Activated T-helper 1 cell treated with anti-CD3 and anti-CD28 coated beads, Interleukin-12 subunit alpha, Interleukin-12 subunit beta, Interleukin-2, Interleukin-4 antibody, amounts not matched to agents 30 ng/mL and 10 ng/mL and 1 ng/mL, durations not matched to agents 14 hours and 24 hours and 36 hours (primary cell): ENCODE measurements at places on chromosomes 4 and X. TPM values are rescaled to one million over a fixed set of nuclear protein-coding genes. Genes with fewer than 3 reads are reported as not detected.

RIPPLY1 gene
- not detected in 2 replicates for total RNA-seq

DNA sequence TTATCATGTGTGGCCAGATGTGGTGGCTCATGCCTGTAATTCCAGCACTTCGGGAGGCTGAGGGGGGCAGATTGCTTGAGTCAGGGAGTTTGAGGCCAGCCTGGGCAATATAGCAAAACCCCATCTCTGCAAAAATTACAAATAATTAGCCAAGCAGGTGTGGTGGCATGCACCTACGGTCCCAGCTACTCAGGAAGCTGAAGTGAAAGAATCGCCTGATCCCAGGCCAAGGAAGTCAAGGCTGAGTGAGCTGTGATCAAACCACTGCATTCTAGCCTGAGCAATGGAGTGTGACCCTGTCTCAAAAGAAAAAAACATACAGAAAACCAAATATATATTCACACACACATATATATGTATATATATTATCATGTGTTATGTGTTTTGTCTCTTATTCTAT, 15.0 kb downstream of the APELA start:
- H3K36me3 ChIP-seq, result no peaks in the 10 kb centered on the region
- H3K27ac ChIP-seq, result no peak overlapping the region
- peaks cover 8% of the 10 kb centered on the region for H3K27me3 ChIP-seq
- DNase-seq, result no peak
- no peaks in the 10 kb centered on the region for H3K4me1 ChIP-seq
- no peak overlapping the region for H3K4me3 ChIP-seq

TRAM1L1 gene
- total RNA-seq, result not detected in 2 replicates

GRCh38 chrX:125505207-125505606, 185.5 kb downstream of the TEX13C start:
- H3K4me3 ChIP-seq, result no peak overlapping the region
- H3K27ac ChIP-seq, result no peak overlapping the region
- H3K36me3 ChIP-seq, result no peaks in the 10 kb centered on the region
- H3K27me3 ChIP-seq, result no peaks in the 10 kb centered on the region
- H3K4me1 ChIP-seq, result no peaks in the 10 kb centered on the region
- no peak for DNase-seq

DNA sequence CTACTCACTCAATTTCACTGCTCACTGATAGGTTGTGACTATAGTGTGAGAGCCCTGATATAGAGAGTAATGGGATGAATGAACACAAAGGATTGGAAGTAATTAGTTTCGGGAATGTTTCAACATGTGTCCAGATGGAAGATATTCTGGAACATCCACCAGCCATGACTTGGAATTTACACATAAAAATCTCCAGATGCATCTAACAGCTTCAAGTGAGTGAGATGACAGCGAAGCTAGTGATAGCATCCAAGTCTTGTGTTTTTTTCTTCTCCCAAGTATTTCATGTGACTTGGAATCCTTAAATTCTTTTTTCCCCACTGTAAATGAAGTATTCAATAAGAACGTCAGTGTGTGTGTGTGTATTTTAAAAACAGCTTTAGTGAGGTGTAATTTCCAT, 82.1 kb downstream of the CLDN34 start:
- no peak overlapping the region for H3K27ac ChIP-seq
- DNase-seq, result no peak
- peaks cover 24% of the 10 kb centered on the region for H3K4me1 ChIP-seq
- H3K36me3 ChIP-seq, result no peaks in the 10 kb centered on the region

DNA sequence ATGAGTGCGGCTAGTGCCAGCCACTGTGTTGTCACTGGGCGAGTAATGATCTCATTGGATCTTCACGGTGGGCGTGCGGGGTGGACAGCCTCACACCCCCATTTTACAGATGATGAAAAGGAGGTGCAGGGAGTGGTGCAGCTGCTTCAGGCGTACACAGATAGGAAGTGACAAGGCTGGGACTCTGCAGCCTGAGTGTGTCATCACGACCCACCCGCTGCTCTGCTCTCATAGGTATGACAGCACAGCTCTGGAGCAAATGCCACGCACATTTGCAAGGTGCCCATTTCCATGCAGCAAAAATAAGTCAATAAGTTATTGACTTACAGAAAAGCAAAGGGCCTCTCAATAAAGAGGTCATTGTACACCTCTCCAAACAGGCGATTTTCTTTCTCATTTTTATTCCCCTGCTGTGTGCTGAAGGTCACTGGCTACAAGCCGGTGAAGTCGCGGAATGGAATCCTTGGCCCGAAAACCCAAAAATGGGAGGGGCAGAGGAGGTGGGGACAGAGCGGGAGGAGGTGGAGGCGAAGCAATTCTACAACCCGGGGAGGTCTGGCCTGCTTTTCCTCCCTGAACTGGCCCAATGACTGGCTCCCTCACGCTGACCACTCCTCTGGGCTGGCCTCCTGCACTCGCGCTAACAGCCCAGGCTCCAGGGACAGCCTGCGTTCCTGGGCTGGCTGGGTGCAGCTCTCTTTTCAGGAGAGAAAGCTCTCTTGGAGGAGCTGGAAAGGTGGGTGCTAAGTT, at the start of gene SOD3:
Gene SOD3 (plus strand): TSS at position 658 of the 750 bp plus-strand sequence. CDS start 3,949 bp downstream, outside the sequence.
- H3K27me3 ChIP-seq, result peaks cover 15% of the 10 kb centered on the region
- H3K4me3 ChIP-seq, result no peak within 1 kb of the TSS
- H3K4me1 ChIP-seq, result no peaks in the 10 kb centered on the region
- H3K27ac ChIP-seq, result no peak within 1 kb of the TSS

GRIA2 gene
- not detected in 2 replicates for total RNA-seq

SPANXD gene
- total RNA-seq, result not detected in 2 replicates

- H3K27me3 ChIP-seq, result no peaks in the 10 kb centered on the region
- no peak overlapping the region for H3K27ac ChIP-seq
- no peak overlapping the region for H3K4me3 ChIP-seq
- H3K36me3 ChIP-seq, result peaks cover 21% of the 10 kb centered on the region
Observed at GRCh38 chr4:118285931-118286330, 66.9 kb downstream of the PRSS12 start.

DNA sequence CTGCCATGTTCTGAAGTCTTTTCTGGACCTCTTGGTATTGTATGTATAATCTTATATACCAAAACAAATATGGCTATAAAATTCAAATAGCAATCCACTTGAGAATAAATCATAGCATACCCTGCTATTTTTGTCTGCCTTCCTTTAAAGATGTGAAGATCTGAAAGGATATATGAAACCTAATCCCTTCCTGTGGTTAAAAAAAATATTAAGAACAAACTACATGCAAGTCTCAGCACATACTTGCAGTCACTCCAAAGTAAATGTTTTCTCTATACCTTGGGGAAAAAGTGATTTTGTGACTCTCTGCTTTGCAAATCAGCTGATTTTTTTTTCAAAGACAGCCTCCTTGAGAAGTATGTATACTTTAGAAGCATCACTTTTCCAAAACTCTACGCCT, 322.9 kb downstream of the ANKRD50 start:
- no peak for DNase-seq
- no peak overlapping the region for H3K4me3 ChIP-seq
- no peaks in the 10 kb centered on the region for H3K4me1 ChIP-seq
- no peak overlapping the region for H3K27ac ChIP-seq
- H3K36me3 ChIP-seq, result peaks cover 1% of the 10 kb centered on the region

FUNDC2 gene
- total RNA-seq, result 74.1 and 79.1 TPM in 2 replicates

CETN2 gene
- 9.0 and 9.8 TPM in 2 replicates for total RNA-seq

SYTL4 gene
- total RNA-seq, result not detected in 2 replicates

DNA sequence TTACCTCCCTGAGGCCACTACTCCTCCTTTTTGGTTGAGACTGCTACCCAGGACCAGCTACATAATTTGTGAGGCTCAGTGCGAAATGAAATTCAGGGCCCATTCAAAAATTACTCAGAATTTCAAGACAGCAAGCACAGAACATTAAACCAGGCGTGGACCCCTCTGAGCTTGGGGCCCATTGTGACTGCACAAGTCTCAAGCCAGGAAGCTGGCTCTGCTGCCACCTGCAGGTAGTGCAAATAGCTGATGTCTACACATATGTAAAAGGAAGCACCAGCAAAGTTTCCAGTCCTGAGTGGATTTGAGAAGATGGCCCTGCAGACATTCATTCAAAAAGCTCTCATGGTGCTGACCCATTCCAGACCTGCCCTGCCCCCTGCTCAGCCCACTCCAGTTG, 213.4 kb upstream of the LNX1 start:
- no peaks in the 10 kb centered on the region for H3K4me1 ChIP-seq
- peak; percentile 1 for DNase-seq
- no peak overlapping the region for H3K27ac ChIP-seq
- no peaks in the 10 kb centered on the region for H3K36me3 ChIP-seq
- no peaks in the 10 kb centered on the region for H3K27me3 ChIP-seq
- H3K4me3 ChIP-seq, result no peak overlapping the region

GRCh38 chrX:154505734-154506133, 10.3 kb downstream of the FAM3A start:
- DNase-seq, result no peak
- peaks cover 2% of the 10 kb centered on the region for H3K27me3 ChIP-seq
- H3K27ac ChIP-seq, result no peak overlapping the region
